A172 (cell line): ENCODE measurements at places on chromosomes 16 and 17. TPM values are rescaled to one million over a fixed set of nuclear protein-coding genes. Genes with fewer than 3 reads are reported as not detected.

SMIM5 gene
- total RNA-seq: 0.07 and 0.26 TPM in 2 replicates

SETD6 gene
- total RNA-seq: 12.8 and 15.3 TPM in 2 replicates

DNA sequence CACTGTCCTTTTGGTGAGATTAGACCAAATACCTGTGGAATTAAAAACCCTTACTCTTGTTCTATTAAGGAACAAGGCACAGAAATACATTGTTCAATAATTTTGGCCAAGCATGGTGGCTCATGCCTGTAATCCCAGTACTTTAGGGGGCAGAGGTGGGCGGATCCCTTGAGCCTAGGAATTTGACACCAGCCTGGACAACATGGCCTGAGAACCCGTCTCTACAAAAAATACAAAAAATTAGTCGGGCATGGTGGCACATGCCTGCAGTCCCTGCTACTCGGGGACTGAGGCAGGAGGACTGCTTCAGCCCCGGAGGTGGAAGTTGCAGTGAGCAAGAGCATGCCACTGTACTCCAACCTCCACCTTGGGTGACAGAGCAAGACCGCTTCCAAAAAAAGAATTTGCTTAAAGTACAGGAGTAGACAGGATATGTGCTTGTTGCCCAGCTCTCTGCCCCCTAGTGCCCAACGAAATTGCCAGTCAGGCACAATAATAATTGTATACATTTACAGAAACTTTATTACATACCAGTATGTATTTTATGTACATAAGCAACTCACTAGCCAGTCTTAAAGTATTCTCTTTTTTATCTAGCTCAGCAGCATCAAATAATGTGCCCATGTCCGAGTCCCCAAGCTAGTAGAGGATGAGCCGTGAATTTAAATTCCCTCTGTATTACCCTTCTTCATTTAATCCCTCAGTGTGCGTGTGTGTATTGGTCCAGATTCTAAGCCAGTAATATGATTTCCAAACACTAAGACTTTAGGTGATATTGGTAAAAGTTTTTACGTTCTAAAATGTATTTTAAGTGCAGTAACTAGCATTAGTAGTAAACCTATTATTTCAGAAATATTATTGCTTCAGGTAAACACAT, 1.4 kb downstream of the THUMPD1 start:
- DNase-seq: peak; percentile 7

DNA sequence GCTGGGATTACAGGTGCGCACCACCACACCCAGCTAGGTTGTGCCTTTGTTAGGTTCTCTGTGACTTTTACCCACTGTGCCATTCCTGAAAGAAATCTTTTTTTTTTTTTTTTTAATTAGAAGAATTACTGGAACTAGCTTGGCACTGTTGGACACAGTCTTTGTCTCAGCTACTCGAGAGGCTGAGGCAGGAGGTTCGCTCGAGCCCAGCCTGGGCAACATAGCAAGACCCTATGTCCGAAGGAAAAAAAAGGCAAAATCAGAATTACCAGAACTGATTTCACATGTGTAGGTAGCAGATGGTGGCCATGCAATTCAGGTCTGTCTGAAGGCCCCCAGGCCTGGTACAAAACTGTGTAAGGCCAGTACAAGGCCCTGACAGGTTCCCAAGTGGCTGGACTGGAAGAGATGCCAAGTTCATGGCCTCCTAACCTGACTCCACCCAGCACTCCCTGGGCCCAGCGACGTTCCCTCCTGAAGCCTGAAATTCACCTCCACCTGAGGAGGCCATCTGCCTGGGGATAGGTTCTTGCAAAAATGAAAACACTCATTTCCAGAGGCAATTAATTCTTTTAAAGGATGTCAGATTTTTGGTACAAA, 23.0 kb downstream of the CARHSP1 start:
- DNase-seq: no peak

DNA sequence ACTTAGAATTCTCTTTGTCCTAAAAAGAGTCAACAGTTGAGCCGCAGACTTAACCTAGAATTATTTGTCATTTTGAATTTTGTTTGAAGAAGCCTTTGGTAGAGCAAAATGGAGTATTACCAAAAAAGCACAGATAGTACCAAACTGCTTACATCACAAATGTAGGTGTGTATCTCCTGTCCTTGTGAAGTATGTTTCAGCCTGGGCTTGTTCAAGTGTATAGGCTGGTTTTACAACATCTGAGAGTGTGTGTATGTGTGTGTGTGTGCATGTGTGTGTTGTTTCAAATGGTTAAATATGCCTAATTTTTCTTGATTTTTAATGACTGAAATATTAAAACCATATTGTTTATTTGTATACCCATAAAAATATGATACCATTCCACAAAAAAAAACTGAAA, 188.7 kb upstream of the AXIN2 start:
- DNase-seq: no peak

- no peak for DNase-seq
These were observed 34.2 kb upstream of the ATP2A3 start for GRCh38 chr17:3998436-3998835.

GRCh38 chr16:55503726-55504550, 4.9 kb upstream of the LPCAT2 start:
- no peak for DNase-seq

GRCh38 chr17:17792551-17793377, 44.0 kb downstream of the SREBF1 start:
- peak; percentile 34 for DNase-seq

DNA sequence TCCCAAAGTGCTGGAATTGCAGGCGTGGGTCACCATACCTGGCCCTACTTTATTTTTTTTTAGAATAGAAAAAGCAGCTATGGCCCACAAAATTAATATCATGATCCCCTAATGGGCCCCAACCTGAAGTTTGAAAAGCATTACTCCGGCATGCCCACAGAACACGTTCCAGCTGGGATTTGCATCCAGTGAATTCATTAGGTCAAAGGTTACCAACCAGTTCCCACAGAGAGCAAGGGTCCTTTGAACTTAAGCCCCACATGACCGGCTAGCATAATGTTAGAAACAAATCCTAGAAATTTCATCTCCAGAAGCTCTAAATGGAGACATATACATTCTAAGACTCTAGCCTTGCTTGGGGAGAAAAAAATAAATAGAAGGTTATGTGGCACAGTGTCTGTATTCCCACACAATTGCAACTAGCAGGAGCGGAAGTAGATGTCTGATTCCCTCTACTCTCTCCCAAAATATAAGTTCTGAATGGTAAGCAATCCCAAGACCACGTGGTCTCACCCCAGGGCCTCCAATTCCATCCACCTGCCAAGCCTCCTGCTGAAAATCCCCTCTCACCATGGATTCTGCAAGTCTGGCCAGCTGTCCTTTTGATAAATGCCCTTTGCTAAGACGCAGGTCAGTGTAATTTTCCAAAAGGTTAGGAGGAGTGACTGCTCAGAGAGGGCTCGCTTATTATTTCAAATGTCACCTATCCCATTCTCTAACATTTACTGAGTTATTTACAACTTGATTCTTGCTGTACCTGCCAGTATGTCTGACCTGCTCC, 395.8 kb downstream of the NPIPA8 start:
- no peak for DNase-seq
